Naive B cell (primary cell): ENCODE measurements at places on chromosomes 6 and 20.

GRCh38 chr20:62742550-62742949 lies 33.9 kb downstream of the NTSR1 start:
- no peak for DNase-seq

DNA sequence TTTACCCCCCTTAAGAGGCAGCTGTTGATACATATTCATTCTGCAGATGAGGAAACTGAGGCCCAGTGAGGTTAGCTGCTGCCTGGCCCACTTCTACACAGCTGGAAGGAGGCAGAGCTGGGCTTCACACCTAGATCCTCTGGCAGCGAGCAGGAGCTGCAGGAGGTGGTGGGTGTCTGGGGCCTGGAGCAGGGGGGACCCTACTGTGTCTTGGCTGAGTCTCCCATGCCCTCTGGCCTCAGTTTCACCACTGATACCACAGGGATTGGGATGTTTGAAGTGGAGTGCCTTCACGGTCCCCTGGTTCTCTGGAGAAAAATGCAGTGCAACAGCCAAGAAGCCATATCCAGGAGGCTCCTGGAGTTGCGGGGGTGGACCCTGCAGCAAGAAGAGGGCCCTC lies 8.2 kb upstream of the BPIFA2 start:
- DNase-seq, result no peak

DNA sequence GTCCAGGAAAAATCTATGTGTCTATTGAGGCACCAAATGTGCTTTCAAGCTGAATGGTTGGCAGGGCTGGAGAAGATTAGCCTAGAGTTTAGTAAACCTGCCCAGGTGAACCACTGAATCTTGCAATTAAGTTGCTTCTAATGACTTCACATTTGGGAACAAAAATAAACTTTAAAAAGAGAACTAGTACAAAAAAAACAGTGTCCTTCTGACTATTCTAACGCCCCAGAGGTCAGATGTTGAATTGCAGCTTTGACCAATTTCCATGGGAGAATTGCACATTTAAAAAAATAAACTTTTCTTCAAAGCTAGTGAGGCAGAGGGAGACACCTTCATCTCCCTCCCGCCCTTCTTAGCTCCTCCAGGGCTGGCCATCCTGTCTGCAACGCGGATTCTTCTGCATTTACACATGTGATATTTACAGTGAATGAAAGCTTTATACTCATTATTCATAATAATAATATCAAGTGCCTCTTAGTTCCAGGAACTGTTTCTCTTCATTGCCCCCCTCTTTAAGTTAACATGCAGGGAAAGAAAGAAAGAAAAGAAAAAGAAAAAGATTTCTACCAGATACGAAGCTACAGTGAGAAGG lies 270.2 kb downstream of the SMOC2 start:
- no peak for DNase-seq

GRCh38 chr20:38304845-38305447 lies 990 bp downstream of the BPI start:
- no peak for DNase-seq

GRCh38 chr6:34696189-34696738 lies 303 bp downstream of the ILRUN start:
- DNase-seq, result no peak

DNA sequence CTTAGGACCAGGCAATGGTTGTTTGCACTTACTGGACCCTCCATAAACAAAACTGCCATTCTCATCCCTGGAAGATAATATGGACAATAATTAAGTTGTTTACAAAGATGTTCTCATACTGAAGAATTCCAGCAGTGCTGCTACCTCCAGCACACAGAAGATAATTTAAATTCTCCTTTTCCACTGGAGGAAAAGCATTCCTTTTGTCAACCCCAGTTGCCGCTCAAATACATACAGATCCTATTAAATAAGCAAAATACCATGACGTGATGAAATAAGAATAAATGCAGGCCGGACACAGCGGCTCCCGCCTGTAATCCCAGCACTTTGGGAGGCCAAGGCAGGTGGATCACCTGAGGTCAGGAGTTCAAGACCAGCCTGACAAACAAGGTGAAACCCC lies 54.5 kb upstream of the IPCEF1 start:
- DNase-seq, result no peak

- DNase-seq, result no peak
These were observed 76.6 kb upstream of the HSF2 start for GRCh38 chr6:122322824-122323223.

DNA sequence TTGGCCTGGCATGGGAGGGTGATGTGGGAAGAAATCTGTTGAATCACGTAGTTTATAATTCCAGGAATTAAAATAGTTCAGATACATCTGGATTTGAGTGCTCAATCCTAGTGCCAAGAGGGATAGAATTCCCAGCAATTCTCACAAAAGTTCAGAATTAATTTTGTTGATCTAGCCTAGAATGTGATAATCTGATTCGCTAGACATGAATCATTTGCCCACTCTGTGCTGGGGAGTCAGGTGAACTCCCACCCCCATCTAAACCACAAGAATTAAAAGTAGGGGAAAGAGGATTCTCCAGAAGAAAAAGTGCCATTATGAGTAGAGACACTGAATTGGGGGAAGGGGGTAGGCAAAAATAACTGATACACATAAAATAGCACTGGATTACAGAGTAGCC lies 85.0 kb downstream of the LIN28B start:
- DNase-seq, result no peak

GRCh38 chr6:109794201-109794923 lies 103.3 kb downstream of the FIG4 start:
- DNase-seq, result no peak

GRCh38 chr6:44263354-44264100 lies 1.8 kb downstream of the NFKBIE start:
- DNase-seq, result peak; percentile 77

- DNase-seq, result no peak
These were observed 24.9 kb downstream of the TTLL2 start for GRCh38 chr6:167349631-167350274.

GRCh38 chr6:72959821-72960220 lies 265.5 kb downstream of the KHDC1L start:
- no peak for DNase-seq

DNA sequence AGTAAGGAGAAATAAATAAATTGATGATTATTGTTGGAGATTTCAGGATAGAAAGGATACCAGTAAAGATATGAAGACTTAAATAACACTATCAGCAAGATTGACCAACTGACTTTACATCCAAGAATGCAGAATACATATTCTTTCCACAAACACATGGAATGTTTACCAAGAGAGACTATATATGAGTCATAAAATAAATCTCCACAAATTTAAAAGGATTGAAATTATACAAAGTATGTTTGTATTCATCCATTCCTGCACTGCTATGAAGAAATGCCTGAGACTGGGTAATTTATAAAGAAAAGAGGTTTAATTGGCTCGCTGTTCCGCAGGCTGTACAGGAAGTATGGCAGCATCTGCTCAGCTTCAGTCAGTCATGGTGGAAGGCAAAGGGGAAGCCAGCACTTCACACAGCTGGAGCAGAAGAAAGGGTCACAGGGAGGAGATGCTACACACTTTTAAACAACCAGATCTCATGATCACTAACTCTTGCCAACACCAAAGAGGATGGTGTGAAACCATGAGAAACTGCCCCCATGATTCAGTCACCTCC lies 56.7 kb upstream of the TNFRSF21 start:
- no peak for DNase-seq

GRCh38 chr20:4476903-4477500 lies 244.7 kb upstream of the PRND start:
- DNase-seq, result no peak
